ENCODE measurements at places on chromosomes 6 and 20.

DNA sequence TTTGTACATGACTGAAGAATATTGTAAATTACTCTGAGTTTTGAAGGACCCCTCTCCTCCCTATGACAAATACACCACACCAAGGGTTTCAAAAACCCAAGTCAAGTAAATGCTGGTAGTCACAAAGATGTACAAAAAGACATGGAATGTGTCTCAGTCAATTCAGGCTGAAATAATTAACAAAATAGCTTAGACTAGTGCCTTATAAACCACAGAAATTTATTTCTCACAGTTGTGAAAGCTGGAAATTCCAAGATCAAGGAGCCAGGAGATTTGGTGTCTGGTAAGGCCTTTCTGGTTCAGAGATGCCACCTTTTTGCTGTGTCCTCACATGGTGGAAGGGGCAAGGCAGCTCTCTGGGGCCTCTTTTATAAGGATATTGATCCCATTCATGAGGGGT, 202.3 kb upstream of the RIN2 start:
- DNase-seq = no peak

DNA sequence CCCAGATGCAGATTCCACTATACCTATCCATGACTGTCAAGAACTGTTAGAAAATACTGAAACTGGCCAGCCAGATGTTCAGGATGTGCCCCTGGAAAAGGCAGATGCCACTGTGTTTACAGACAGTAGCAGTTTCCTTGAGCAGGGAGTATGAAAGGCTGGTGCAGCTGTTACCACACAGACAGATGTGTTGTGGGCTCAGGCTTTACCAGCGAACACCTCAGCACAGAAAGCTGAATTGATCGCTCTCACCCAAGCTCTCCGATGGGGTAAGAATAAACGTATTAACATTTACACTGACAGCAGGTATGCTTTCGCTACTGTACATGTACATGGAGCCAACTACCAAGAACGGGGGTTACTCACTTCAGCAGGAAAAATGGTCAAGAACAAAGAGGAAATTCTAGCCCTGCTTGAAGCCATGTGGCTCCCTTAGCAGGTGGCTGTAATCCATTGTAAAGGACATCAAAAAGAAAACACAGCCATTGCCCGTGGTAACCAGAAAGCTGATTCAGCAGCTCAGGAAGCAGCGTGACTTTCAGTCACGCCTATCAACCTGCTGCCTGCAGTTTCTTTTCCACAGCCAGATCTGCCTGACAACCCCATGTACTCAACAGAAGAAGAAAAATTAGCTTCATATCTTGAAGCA, 459.7 kb upstream of the HTR1E start:
- no peak for DNase-seq

DNA sequence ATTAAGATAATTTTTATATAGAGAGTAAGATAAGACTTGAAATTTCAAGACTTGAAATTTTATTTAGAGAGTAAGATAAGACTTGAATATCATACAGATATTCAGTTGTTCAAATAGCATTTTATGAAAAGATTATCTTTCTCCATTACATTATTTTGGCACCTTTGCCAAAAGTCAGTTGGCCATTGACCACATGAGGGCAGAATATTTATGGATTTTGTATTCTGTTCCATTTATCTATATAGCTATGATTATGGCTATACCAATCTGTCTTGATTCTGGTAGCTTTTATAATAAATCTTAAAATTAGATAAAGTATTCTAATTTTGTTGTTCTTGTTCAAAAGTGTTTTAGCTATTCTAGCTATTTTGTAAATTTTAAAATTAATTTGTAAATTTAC, 537.9 kb upstream of the GJE1 start:
- no peak for DNase-seq

- peak; percentile 6 for DNase-seq
These were observed 232.9 kb upstream of the SASH1 start for GRCh38 chr6:148109732-148110131.

DNA sequence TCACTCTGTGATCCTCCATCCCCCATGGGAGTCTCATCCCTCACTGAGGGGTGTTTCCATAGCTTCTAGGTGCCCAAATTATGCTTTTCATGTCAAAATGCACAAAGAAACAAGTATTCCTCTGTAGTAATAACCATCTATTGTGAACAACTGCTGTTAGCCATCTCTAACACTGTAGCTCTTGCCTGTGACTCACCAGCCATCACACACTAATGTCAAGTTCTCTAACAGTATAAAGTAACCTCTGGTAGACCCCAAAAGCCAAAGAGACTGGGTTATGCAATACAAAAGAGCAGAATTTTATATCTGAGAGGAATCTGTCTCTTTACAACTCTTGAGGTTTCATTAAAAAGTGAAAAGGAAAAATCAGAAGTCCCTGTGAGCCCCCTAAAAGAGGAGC, 25.4 kb upstream of the IYD start:
- no peak for DNase-seq

DNA sequence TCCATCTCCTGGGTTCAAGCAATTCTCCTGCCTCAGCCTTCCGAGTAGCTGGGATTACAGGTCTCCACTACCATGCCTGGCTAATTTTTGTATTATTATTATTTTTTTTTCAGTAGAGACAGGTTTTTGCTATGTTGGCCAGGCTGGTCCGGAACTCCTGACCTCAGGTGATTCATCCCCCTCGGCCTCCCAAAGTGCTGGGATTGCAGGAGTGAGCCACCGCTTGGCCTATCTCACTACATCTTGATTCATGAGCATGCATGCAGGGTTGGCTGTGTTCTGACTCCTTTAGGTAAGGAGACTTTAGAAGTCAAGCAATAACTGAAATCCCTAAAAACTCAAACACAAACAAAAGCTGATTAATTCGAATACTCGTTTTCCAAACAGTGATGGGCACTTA, 80.9 kb downstream of the GJA1 start:
- DNase-seq = no peak

Measured in hindlimb muscle (tissue), 1 donor.